ENCODE measurements at places on chromosomes 5 and 9.

DNA sequence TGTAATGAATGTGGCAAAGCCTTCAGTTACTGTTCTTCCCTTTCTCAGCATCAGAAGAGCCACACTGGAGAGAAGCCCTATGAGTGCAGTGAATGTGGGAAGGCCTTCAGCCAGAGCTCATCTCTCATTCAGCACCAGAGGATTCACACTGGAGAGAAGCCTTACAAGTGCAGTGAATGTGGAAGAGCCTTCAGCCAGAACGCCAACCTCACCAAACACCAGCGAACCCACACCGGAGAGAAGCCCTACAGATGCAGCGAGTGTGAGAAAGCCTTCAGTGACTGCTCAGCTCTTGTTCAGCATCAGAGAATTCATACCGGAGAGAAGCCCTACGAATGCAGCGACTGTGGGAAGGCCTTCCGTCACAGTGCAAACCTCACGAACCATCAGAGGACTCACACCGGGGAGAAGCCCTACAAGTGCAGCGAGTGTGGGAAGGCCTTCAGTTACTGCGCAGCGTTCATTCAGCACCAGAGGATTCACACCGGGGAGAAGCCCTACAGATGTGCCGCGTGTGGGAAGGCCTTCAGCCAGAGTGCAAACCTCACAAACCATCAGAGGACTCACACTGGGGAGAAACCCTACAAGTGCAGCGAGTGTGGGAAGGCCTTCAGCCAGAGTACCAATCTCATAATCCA, 6.8 kb downstream of the RPL12 start:
- no peak for DNase-seq

DNA sequence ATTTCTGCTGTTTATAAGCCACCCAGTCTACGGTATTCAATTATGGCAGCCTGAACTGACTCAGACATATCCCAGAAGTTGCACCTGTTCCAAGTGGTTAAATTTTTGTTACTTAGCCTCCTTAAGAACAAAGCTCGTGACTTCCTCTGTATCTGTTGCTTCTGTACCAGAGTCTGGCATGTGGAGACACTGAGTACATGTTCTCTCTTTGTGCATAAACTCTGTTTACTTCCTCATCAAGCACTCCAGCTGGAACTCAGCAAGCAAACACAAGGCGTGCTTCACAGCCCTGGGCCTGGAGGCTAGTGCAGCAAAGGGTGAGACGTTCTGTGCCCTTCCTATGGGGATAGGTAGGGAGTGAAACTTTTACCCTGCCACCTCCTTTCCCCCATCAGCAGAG, 19.0 kb downstream of the C9orf152 start:
- DNase-seq: no peak

DNA sequence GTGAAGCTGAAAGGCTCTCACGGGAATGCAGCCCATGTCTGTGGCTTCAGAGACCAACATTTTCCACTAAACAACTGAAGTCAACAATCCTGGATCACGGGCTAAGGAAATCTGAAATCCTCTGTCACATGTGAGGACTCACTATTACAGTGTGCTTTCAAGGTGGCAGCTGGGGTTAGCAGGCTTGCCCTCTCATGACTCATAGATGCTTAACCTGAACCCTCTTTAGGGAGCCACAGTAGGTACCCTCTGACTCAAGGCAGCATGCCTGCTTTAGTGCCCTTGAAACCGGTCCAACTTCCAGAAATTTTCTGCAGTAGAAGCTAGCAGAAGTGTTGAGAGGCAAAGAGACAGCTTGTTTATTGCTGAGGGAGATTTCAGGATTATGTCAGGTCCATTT, 232.5 kb downstream of the GABRB2 start:
- DNase-seq: no peak

GRCh38 chr5:65121880-65122436, 353.2 kb downstream of the CWC27 start:
- DNase-seq: no peak

DNA sequence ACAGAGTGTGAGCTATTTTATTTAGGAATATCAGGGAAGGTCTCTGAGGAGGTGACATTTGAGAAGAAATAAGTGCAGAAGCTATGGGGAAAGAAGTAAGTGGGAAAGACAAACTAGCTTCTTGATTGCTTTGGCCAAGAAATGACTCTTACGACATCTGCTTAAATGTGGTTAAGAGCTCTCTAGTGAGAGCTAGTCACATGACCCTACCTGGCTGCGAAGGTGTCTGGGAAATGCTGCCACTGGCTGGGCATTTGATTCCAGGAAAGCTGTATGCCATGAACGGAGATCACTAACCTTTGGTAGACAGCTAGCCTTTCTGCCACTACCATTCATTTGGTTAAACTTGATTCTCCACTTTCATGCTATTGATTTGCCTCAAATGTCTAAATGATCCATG, 80.1 kb downstream of the KIAA0825 start:
- DNase-seq: no peak

GRCh38 chr9:91208837-91209236, 152.9 kb downstream of the AUH start:
- DNase-seq: no peak

DNA sequence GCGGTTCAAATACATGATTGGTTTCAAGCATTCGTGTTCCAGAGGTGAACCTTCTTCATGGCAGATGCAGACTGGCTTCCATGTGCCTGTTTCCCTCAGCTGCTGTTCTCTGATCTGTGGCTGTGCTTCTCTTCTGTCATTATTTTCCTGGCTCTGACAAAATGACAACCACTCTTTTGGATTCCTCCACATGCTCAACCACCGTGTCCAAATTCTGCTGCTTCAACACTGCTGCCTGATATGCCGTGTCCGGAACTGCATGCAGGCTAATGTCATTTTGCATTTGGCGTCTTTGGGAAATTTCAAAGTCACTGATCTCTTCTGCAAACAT, 368.7 kb upstream of the ZNF608 start:
- no peak for DNase-seq

Measured in heart left ventricle (tissue), 16 donors.